ENCODE measurements at places on chromosomes 1 and 21. TPM values are rescaled to one million over a fixed set of nuclear protein-coding genes. Genes with fewer than 3 reads are reported as not detected.
A peak's percentile ranks its signal among the peaks of the same experiment; 100 is the strongest.

GRCh38 chr1:78918157-78918556 is 88.4 kb downstream of the ADGRL4 start:
- no peak overlapping the region for H3K4me3 ChIP-seq
- H3K36me3 ChIP-seq: no peaks in the 10 kb centered on the region
- DNase-seq: no peak
- H3K27me3 ChIP-seq: no peaks in the 10 kb centered on the region

DNA sequence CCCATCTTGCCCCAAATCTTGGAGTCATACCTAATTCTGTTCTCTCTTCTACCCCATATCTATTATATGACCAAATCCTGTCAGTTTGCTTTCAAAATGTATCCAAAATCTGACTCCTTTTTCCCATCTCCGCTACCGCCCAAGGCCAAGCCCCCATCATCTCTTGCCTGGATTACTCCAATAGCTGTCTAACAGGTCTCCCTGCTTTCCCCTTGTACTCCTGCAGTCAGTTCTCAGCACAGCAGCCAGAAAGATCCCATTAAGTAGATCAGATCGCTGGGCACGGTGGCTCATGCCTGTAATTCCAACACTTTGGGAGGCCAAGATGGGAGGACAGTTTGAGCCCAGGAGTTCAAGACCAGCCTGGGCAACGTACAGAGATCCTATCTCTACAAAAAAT is 19.8 kb downstream of the IQGAP3 start:
- no peak for DNase-seq
- no peak overlapping the region for H3K27ac ChIP-seq
- no peak overlapping the region for H3K4me3 ChIP-seq
- no peaks in the 10 kb centered on the region for H3K27me3 ChIP-seq
- peaks cover 5% of the 10 kb centered on the region for H3K36me3 ChIP-seq

- H3K4me3 ChIP-seq: no peak overlapping the region
- H3K36me3 ChIP-seq: no peaks in the 10 kb centered on the region
- peak; percentile 9 for DNase-seq
- no peak overlapping the region for H3K27ac ChIP-seq
Measured at GRCh38 chr1:206469411-206469932, 804 bp upstream of the IKBKE start.

GRCh38 chr1:243549108-243549507 is 293.3 kb downstream of the SDCCAG8 start:
- no peak overlapping the region for H3K4me3 ChIP-seq
- no peaks in the 10 kb centered on the region for H3K27me3 ChIP-seq
- H3K36me3 ChIP-seq: no peaks in the 10 kb centered on the region
- DNase-seq: no peak
- H3K4me1 ChIP-seq: no peaks in the 10 kb centered on the region

DNA sequence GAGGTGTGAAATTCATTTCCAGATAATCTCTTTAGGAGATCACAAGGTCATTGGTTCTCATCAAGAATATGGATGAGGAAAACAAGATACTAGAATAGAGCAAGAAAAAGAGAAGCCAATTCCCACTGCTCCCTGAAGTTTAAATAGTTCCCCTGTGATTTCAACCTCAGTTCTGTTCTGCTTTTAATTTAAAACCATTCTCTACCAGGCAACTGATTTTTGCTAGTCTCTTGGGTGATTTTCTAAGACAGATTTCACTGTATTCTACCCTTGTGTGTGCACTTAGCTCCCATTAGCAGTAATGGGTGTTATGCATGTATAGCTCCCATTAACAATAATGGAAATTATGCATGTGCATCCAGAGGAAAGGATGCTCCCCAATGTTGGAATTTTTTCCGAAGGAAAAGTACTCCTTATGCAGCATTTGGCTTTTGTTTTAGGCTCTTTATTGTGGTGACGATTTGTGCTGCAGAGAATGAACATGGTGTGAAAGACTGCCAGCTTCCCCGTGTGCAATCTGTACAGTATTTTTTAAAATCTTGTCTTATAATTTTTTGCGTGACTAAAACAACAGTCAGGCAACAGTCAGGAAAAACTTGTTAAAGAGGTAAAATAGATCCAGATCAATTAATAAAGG is 144.0 kb upstream of the ZRANB2 start:
- peaks cover 16% of the 10 kb centered on the region for H3K4me1 ChIP-seq
- no peak overlapping the region for H3K27ac ChIP-seq
- H3K27me3 ChIP-seq: no peaks in the 10 kb centered on the region
- DNase-seq: no peak
- H3K4me3 ChIP-seq: no peak overlapping the region

DNA sequence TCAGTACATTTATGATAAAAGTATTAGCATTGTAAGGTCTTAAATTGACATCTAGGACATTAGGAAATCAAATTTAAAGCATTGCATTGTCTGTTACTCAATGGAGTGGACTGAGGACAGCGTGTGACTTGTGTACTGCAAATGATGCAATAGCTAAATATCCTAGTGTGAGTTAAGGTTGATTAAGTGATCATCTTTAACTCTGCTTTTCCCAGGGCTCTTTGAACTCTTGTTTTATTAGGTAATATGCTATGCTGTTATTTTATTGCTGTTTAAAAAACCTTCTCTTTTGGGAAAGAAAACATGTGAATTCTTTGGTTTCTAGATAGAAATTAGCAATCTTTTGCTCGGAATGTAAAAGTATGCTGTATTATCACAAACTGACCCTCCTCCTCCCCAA is 38.6 kb downstream of the NFIA start:
- DNase-seq: no peak
- no peak overlapping the region for H3K4me3 ChIP-seq
- H3K4me1 ChIP-seq: peaks cover 4% of the 10 kb centered on the region
- H3K27ac ChIP-seq: no peak overlapping the region
- H3K27me3 ChIP-seq: no peaks in the 10 kb centered on the region

DNA sequence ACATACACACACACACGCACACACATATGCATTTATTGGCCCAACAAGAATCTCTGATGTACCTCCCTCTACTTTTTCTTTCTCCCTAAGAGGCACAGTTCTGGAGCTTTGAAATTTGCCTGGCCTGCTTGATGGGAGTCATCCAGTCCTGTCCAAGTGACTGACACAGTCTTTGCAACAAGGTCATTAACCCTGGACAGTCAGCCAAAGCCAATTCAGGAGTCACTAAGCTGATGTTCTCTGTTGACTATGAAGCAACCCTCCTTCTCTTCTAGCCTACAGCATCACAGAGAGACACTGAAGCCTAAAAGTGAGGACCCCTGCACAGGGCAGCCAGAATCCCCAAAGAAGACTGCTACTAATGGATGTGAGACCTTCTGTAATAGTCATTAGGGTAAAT is 123.1 kb downstream of the HHIPL2 start:
- no peaks in the 10 kb centered on the region for H3K4me1 ChIP-seq
- H3K4me3 ChIP-seq: no peak overlapping the region
- H3K36me3 ChIP-seq: no peaks in the 10 kb centered on the region
- no peak overlapping the region for H3K27ac ChIP-seq
- no peaks in the 10 kb centered on the region for H3K27me3 ChIP-seq
- no peak for DNase-seq

DNA sequence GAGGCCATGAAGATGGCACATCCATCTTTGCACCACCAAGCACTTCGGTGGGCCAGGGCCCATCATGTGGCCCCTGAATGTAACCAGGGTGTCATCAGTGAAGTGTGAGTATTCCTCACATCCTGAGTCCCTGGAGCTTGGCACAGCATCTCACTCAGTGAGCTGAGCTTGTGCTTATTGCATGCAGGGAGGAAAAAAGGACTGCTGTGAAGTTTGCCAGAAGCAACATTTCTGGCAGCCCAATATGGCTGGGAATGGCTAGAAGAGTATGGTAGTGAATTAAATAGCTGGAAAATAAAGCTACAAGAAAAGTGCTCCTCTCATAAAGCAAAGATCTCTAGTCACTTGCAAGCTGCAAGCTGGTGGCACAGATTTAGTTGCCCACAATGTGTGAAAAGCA is 109.3 kb downstream of the TNFSF18 start:
- no peaks in the 10 kb centered on the region for H3K36me3 ChIP-seq
- no peak overlapping the region for H3K4me3 ChIP-seq
- no peak overlapping the region for H3K27ac ChIP-seq
- no peaks in the 10 kb centered on the region for H3K27me3 ChIP-seq
- no peak for DNase-seq

DNA sequence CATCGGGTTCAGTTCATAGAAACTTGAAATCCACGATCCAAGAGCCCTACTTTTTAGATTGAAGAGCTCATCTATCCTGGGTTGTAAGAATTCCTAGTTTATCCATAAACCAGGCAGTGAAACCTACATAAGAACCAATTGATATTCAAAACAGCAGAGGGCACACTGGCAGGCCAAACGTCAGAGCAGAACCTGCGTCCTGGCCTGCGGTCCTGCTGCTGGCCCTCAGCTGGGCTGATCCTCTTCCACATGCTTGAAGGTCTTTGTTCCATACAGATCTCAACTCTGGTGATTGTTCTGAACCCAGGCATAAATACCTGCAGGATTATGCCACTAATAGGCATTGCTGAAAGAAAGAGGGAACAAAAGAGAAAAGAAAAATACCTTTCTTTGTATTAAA is 47.0 kb downstream of the MT1HL1 start:
- no peak for DNase-seq
- no peaks in the 10 kb centered on the region for H3K36me3 ChIP-seq
- H3K27me3 ChIP-seq: no peaks in the 10 kb centered on the region
- H3K27ac ChIP-seq: no peak overlapping the region

- no peaks in the 10 kb centered on the region for H3K36me3 ChIP-seq
- no peak overlapping the region for H3K27ac ChIP-seq
- no peaks in the 10 kb centered on the region for H3K4me1 ChIP-seq
- H3K4me3 ChIP-seq: no peak overlapping the region
- DNase-seq: no peak
Measured at GRCh38 chr1:75710832-75711231, 13.7 kb upstream of the ACADM start.

- H3K4me1 ChIP-seq: peaks cover 27% of the 10 kb centered on the region
- no peaks in the 10 kb centered on the region for H3K36me3 ChIP-seq
- H3K27ac ChIP-seq: peak within 1 kb of the TSS; percentile 94
- peak within 1 kb of the TSS; percentile 64 for H3K4me3 ChIP-seq
- DNase-seq: peak; percentile 86
Measured at GRCh38 chr1:151716771-151717631, at the start of gene CELF3. CELF3 (minus strand) TSS chr1:151716803; CDS start chr1:151716020, 783 bp downstream.

DNA sequence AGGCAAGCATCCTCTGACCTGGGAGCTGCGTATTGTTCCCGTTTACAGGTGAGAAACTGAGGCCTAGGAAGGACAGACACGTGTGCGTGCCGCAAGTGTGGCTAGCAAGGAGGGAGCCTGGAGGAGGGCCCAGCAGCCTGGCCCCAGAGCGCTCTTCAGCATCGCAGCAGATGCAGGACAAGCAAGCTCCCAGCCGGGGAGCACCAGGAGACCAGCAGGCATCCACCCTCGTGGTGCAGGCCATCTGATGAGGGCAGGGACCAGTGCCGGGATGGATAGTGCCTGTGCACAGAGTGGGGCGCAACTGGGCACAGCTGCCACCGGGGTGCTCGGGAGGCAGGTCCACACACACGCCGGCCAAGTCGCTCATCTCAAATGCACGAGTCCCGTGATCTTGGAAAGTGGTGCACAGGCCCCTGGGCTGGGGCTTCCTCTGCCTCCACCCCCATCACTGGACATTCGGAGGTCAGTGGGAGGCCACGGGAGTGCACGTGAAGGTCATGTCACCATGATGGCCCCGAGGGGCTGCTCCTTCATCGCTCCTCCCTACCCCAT is 55.1 kb downstream of the COL18A1 start:
- H3K4me3 ChIP-seq: no peak overlapping the region
- H3K27ac ChIP-seq: no peak overlapping the region
- no peaks in the 10 kb centered on the region for H3K27me3 ChIP-seq
- no peaks in the 10 kb centered on the region for H3K36me3 ChIP-seq

DNA sequence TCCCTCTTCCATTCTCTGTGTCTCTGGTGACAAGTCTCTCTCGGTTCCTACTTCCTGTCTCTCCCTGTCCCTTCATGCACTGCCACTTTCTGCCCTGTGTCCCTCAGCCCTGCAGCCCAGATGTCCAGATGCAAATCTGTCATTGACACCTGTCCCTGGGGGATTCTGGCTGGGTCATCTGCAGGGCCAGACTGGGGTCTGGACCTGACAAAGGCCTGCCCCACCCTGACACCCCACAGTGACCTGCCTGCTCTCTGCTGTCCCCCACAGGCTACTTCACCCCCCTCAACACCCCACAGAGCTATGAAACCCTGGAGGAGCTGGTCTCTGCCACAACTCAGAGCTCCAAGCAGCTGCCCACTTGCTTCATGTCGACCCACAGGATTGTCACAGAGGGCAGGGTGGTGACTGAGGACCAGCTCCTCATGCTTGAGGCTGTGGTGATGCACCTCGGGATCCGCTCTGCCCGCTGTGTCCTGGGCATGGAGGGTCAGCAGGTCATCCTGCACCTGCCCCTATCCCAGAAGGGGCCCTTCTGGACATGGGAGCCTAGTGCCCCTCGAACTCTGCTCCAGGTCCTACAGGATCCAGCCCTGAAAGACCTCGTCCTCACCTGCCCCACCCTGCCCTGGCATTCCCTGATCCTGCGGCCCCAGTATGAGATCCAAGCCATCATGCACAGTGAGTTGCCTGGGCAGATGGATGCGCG is 7.2 kb downstream of the THEMIS2 start:
- H3K4me3 ChIP-seq: no peak overlapping the region
- H3K27me3 ChIP-seq: no peaks in the 10 kb centered on the region
- no peaks in the 10 kb centered on the region for H3K4me1 ChIP-seq
- H3K27ac ChIP-seq: no peak overlapping the region
- DNase-seq: no peak

DNA sequence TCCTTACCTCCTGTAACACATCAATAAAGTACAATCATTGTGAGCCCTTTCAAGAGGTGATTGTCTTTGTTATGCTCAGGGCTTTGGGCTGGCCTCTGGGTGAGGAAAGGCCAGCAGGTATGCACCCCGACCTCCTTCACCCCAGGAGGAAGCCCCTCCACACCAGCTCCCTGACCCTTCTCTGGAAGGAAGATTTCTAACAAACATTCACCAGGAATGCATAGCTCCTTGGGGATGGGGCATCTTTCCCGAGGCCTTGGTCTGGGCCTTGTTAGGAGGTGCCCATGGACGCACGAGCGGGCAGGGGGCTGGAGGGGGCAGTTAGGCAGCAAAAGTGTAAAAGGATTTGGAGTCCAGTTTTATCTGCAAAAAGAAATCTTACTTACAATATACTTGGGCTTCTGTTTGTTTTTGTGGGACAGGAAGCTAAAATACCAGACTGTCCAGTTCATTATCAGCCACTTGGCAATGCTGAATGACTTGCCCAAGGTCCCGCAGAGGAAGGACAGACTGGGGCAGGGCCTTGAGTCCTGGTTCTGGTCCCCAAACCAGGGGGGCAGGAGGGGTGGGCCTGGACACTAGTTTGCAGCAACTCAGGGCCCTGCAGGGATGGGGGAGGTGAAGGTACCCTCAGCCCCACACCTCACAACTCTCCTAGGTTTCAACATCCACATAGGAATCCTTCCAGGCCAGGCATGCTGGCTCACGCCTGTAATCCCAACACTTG is 10.1 kb downstream of the ZC3H12A start:
- H3K27me3 ChIP-seq: no peaks in the 10 kb centered on the region
- H3K27ac ChIP-seq: 0 out of 2 replicates have a peak overlapping the region, but pooled peaks have one; percentile 19
- no peaks in the 10 kb centered on the region for H3K36me3 ChIP-seq
- H3K4me3 ChIP-seq: no peak overlapping the region
- peaks cover 7% of the 10 kb centered on the region for H3K4me1 ChIP-seq

GRCh38 chr21:35974775-35975174 is 85.6 kb downstream of the SETD4 start:
- no peak overlapping the region for H3K27ac ChIP-seq
- H3K4me1 ChIP-seq: no peaks in the 10 kb centered on the region
- no peaks in the 10 kb centered on the region for H3K27me3 ChIP-seq
- no peak for DNase-seq
- H3K36me3 ChIP-seq: no peaks in the 10 kb centered on the region

FNDC5 gene
- 2.0 TPM for total RNA-seq

ASTN1 gene
- 5.2 TPM for total RNA-seq

NCAM2 gene
- 0.83 TPM for total RNA-seq

AGT gene
- not detected for total RNA-seq

PTPRC gene
- total RNA-seq: 0.10 TPM

GPR3 gene
- 9.1 TPM for total RNA-seq

PTPN7 gene
- total RNA-seq: not detected

YIPF1 gene
- 24.0 TPM for total RNA-seq

AIM2 gene
- total RNA-seq: 2.1 TPM

PLCH2 gene
- 0.31 TPM for total RNA-seq
